ENCODE measurements at places on chromosomes 3 and 15.

DNA sequence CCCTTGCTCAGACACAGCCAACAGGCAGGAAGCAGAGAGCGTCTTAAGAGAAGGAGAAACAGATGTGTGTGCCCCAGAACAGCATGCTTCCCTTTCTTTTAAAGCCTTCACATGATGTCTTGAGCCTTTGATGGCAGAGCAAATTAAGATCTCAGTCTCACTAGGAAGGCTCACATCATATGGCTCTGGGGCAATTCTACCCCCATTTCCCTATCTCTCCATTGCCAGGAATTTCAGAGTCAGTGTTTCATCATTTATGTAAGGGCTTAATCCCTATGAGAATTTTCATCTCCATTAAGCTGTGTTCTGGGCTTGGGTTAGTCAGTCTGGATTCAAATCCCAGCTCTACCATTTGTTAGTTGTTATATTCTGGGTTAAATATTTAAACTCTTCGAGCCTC lies 41.4 kb upstream of the GLCE start:
- no peak for DNase-seq

- DNase-seq = no peak
Measured at GRCh38 chr3:106906074-106906473, 471.2 kb upstream of the CCDC54 start.

- no peak for DNase-seq
Measured at GRCh38 chr3:188853856-188854771, 317.7 kb upstream of the TPRG1 start.

GRCh38 chr3:123336001-123336400 lies 112.9 kb downstream of the ADCY5 start:
- no peak for DNase-seq
